ENCODE measurements at places on chromosomes 11 and 22.

DNA sequence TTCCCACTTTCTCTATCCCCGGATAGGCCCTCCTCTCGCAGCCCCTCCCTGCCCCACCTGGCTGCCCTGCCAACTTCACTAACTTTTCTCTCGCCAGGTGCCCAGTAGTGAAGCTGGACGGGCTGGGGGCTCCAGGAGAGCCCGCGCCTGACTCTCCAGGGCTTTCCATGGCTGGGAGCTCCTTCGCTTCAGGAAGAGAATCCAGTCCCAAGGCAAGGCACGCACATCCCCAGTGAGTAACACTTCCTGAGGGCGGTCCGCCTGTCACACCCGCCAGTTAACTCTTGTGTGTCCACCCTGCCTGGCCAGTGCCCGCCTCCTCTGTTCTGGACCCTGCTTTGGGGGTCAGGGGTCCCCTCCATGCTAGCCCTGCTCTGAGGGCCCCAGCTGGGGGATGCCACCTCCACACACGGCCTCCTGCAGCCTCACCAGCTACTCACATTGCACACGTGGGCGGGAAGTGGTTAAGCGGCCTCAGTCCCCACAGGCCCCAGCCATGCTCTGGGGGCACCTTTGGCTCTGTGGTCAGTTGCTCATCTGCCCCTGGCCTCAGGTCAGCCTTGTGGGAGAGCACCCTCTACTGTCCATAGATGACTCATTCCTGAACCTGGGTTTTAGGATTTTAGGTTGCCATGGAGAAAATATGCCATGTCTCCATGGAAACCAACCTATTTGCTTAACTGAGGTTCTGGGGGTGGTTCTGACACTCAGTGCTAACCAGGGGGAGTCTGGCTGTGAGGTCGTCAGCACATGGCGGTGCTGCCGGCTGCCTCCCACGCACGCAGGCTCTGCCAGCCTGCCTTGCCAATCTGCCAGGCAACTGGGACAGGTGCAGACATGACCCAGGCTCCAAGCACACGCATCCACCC lies at the start of gene RIN1:
RIN1 (minus strand) TSS at position 201 of the 869 bp plus-strand sequence; CDS start at position 169, 32 bp downstream.
- peak; percentile 95 for DNase-seq

- no peak for DNase-seq
These were observed 9.9 kb downstream of the NAP1L4 start for GRCh38 chr11:2982214-2982613.

DNA sequence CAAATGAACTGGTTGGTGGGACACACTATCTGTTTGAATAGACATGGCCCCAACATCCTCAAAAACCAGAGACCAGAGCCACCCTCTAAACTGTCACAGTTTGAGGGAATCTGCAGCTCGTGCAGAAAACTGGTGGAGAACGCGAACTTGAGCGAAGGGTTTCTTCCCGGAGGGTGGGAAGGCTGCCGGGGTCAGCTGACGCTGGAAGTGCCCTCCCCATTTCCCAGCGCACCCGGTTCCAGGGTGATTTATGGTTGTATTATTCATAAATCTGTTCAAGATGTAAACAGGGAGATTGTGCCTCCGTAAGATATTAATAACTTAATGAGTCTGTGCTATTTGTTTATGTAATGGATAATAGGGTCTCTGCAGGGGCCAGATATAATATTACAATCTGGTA lies 1396.7 kb downstream of the BRD1 start:
- no peak for DNase-seq

- DNase-seq = no peak
These were observed 234.4 kb downstream of the KCNA4 start for GRCh38 chr11:29782447-29782846.

DNA sequence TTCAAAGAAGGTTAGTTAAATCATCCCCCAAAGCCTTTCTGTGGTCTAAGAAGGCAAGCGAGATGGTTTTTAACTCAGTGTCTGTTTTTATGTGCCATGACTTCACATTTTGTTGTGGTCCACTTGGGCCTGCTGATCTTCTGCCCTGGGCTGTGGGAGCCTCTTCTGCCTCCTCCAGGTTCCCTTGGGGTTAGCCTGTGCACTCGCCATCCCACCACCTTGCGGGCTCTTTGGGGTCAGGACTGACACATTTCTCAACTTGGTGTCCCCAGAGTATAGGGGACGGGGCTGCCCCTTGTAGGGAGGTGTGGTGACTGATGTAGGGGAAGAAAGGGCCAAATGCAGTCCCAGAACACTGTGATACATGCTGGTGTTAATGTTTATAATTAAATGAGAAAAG lies 207.0 kb downstream of the TBC1D22A start:
- no peak for DNase-seq

DNA sequence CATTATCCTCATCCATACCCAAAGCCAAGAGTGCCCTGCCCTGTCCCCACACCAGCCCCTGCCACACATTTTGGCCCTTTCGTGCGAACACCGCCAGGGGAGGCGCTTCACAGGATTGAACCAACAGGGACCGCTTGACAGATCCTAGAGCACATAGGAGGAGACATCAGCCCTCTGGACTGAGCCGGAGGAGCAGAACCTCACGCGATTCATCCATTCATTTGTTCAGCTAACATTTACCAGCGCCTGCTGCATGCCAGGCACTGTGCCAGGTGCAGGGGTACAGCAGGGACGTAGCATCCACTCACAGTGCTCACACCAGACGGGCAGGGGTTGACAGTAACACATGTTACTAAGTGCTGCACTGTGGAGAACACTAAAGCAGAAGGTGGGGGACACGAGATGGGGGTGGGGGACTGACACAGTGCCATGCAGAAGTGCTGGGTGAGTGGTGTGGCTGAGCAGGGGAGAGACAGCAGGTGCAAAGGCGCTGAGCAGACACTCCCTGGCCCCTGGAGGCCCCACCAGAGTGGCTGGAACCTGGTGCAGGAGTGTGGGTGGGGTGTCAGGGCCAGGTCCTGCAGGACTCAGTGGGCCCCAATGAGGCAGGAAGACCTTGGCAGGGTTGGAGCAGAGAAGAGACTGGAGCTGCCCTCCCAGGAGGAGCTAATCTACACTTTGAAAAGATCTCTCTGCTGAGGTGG lies 3.4 kb downstream of the GNAZ start:
- no peak for DNase-seq

- DNase-seq = no peak
These were observed 63.1 kb downstream of the PIWIL4 start for GRCh38 chr11:94630221-94630620.

- no peak for DNase-seq
These were observed 162.6 kb downstream of the KIF18A start for GRCh38 chr11:27945348-27945747.

GRCh38 chr11:101445761-101446160 lies 138.0 kb downstream of the TRPC6 start:
- DNase-seq = peak; percentile 79

DNA sequence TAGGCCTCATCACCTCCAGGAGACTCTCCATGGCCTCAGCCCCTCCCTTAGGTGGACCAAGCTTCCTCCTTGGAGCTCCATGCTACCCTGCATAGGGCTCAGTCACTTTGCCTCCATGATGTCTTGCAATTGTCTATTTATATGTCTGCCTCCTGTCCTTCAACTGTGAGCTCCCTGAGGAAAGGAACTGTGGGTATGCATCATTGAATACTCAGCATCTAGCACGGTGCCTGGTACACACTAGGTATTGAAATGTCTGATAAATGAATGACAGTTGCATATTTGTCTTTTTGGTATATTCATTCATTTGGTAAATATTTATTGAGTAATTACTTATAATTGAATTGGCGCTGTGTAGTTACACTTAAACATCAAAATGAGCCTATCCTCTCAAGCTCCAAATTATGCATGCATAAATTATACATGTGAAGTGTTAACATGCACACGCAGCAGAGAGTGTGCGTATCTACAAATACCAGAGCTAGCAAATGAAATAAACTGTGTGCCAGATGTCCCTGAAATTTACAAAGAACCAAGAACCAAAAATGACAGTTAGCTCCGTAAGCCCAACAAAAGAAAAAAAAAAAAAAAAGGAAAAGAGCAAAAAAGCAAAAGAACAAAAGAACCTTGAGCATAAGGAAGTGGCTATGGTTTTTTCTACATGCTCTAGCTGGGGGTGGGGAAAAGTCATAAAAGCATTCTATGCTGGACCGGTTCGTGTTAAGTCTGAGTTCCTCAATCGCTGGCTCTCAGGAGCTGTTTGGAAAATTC lies 25.2 kb downstream of the GRAP2 start:
- DNase-seq = no peak

DNA sequence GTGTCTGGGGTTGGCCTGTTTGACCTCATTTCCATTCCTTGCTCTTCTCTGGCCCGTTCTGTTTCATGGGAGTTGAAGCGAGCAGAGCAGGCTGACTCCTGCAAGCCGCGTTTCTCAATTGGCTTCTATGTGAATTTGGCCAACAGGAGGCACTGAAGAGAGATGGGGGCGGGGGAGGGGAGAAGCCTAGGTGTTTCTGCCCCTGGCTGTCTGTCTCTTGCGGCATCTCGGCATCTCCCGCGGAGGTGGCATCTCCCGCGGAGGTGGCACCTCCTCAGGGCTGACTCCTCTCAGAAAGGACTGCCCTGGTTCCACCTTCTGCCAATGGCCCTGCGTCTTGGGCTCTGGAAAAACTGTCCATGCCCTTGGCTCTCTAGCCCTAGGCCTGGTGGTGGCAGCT lies 125.6 kb upstream of the CSNK2A3 start:
- no peak for DNase-seq
